ENCODE measurements at places on chromosomes 5 and 9. TPM values are rescaled to one million over a fixed set of nuclear protein-coding genes. Genes with fewer than 3 reads are reported as not detected.

- no peak for DNase-seq
Measured at GRCh38 chr9:6928863-6929262, 171.1 kb downstream of the KDM4C start.

DNA sequence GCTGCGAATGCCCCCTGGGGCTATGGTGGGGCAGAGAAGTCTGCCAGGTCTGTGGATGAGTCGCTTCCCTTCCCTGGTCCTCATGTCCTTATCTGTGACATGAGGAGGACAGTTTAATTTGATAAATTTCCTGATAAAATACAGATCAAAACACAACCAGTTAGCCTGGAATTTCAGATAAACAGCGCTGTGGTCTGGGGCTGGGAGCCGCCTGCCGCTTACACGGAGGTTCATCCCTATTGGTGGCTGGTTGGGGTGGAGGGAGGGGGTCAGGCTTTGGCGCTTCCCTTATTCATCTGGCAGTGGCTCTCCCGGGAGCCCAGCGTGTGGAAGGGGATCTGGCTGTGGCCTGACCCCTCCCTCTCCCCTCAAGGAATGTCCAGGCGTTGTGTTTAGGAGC is 17.9 kb downstream of the CRB2 start:
- no peak for DNase-seq

DNA sequence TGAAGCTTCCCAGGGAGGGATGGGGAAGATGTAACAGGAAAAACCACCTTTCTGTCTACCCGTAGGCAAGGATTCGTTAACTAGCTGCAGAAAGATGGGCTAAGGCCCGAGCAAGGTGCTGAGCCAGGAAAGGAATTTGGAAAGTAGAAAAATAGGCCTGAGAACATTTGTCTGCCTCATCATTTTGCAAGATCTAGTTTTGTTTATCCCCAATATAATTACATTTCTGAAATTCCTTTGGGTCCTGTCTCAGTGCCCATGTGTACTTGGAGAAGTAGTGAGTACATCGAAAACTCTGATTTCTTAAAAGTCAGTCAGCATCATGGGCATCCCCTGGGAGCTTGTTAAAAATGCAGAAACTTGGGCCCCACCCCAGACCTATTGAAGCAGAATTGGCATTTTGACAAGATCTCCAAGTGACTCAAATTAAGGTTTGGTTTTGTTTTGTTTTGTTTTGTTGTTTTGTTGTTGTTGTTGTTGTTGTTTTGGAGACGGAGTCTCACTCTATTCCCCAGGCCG is 52.1 kb upstream of the CEMIP2 start:
- no peak for DNase-seq

DNA sequence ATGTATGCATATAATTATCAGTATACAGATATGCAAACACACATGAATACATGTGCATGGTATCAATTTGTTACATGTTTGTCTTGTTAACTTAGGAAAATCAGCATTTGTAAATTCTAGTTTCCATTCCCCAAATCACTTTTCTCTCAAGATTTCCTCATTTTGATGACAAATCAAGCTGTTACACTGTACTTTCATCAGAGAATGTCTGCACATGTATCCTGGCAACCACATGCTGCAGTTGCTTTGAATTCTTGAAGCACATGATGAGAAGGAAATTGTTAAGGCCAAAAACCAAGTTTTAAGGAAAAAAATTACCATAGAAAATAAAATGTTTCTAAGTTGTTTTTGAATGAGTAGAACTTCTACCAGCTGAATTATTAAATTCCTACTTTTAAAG is 1834.5 kb downstream of the EFNA5 start:
- no peak for DNase-seq

Gene MARCHF3
- total RNA-seq, result 2.4 TPM

Data from epithelial cell of proximal tubule (primary cell).